GM23338 (cell line): ENCODE measurements at places on chromosomes 1 and 21. TPM values are rescaled to one million over a fixed set of nuclear protein-coding genes. Genes with fewer than 3 reads are reported as not detected.

DNA sequence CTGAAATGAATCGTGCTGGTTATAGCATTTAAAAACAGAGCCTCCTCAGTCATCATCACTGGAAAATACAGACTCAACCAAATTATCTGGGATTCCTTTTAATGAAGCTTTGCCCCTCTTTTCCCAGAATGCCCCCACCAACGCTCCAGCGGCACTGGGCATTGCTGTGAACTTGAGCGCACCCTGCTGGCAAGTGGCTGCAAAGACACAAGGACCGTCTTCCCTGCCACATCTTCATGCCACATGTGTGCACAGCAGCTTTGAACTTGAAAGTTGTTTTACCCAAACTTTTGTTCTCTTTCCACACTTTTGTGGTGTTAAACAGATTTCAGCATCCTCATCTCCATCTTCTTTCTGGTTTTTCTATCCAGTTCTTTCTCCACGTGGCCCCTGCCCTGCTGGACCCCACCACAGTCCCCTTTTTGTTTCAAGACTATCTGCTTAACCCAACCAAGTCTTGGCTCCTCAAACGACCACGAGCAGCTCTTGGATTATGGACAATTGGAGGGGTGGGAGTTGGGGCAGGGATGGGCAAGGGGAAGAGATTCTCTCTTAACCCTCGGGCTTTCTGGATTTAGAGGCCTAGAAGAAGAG lies 12.8 kb upstream of the LMX1A start:
- peaks cover 3% of the 10 kb centered on the region; the same call in 1 of the 2 replicates for H3K4me1 ChIP-seq
- DNase-seq = peak; percentile 75
- H3K27ac ChIP-seq = no peak overlapping the region
- 0 out of 2 replicates have a peak, but pooled peaks cover 2% of the 10 kb centered on the region for H3K27me3 ChIP-seq
- H3K4me3 ChIP-seq = no peak overlapping the region

GRCh38 chr1:8427493-8427892 lies 109.6 kb downstream of the SLC45A1 start:
- H3K4me3 ChIP-seq = no peak overlapping the region
- no peak for DNase-seq
- H3K27ac ChIP-seq = no peak overlapping the region
- H3K36me3 ChIP-seq = no peaks in the 10 kb centered on the region

- no peak overlapping the region for H3K4me3 ChIP-seq
- H3K4me1 ChIP-seq = no peaks in the 10 kb centered on the region
- H3K27ac ChIP-seq = no peak overlapping the region
- peaks cover 10% of the 10 kb centered on the region; the same call in 1 of the 2 replicates for H3K36me3 ChIP-seq
- no peaks in the 10 kb centered on the region for H3K27me3 ChIP-seq
Measured at GRCh38 chr1:82538876-82539275, 738.1 kb downstream of the ADGRL2 start.

- no peak for DNase-seq
- H3K36me3 ChIP-seq = no peaks in the 10 kb centered on the region
- H3K4me1 ChIP-seq = no peaks in the 10 kb centered on the region
- no peaks in the 10 kb centered on the region for H3K27me3 ChIP-seq
- H3K27ac ChIP-seq = no peak overlapping the region; the same call in 1 of the 2 replicates
- H3K4me3 ChIP-seq = no peak overlapping the region
Measured at GRCh38 chr1:155160128-155160527, 13.0 kb downstream of the KRTCAP2 start.

GRCh38 chr21:25589887-25590286 lies 17.4 kb downstream of the MRPL39 start:
- no peak overlapping the region for H3K4me3 ChIP-seq
- DNase-seq = no peak
- H3K27me3 ChIP-seq = no peaks in the 10 kb centered on the region
- peaks cover 21% of the 10 kb centered on the region for H3K36me3 ChIP-seq

MFSD2A gene
- 16.1 and 17.9 TPM in 2 replicates for polyA plus RNA-seq

DNA sequence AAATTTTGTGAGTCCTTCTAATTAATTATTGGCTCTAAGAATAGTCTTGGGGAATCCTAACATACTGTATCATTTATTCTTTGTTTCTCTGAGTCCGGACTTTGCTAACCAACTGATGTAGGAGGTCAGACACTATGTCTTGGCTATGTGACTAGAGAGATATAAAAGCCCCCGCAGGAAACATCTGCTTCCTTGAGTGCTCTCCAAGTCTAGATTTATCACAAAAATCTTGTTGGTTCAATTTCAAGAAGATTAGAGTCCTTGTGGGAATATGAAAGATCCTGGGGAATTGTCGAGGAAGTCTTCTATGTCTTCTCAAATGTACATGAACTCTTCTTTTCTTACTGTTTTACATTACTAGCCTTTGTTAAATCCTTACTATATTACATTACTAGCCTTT lies 1712.5 kb downstream of the NCAM2 start:
- H3K4me1 ChIP-seq = no peaks in the 10 kb centered on the region
- no peaks in the 10 kb centered on the region for H3K27me3 ChIP-seq
- no peak overlapping the region for H3K4me3 ChIP-seq
- no peak for DNase-seq
- H3K27ac ChIP-seq = no peak overlapping the region

GRCh38 chr1:214192825-214193643 lies 87.9 kb upstream of the SMYD2 start:
- peaks cover 9% of the 10 kb centered on the region for H3K4me1 ChIP-seq
- no peak for DNase-seq
- H3K4me3 ChIP-seq = no peak overlapping the region

DNA sequence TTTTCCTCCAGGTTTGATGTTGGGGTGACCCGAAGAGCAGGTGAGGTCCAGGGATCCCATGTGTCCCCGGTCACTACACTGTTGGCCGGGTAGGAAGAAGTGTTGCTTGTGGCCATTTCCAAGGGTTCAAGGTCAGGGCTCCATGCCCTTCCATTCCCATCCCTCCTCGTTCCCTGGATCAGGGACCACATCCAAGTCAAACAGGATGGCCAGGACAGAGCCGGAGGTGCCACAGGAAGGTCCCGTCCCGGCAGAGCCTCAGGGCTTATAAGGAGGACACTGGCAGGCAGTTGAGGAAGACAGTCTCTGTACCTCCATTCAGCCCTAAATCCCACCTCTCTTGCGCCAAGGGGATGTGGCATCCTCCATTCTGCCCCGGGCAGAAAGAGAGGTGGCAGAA lies 22.0 kb upstream of the FAM131C start:
- H3K27me3 ChIP-seq = no peaks in the 10 kb centered on the region
- peaks cover 6% of the 10 kb centered on the region for H3K4me1 ChIP-seq
- no peak overlapping the region for H3K27ac ChIP-seq
- no peak overlapping the region for H3K4me3 ChIP-seq
- no peak for DNase-seq

DNA sequence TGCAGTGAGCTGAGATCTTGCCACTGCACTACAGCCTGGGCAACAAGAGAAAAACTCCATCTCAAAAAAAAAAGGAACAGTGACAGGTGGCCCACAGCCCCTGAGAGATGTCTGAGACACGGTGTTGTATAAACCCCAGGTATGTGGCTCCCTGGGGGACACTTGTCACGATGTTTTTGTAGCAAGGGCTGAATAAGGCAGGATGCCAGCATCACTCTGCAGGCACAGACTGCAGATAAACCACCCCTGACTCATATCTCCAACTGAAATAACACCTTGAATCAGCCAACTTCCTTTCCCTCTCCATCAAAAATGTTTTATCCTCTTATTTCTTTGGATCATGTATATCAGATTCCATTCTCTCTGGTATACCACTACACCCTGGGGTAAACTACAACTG lies 52.5 kb downstream of the NMNAT2 start:
- peaks cover 4% of the 10 kb centered on the region; the same call in 1 of the 2 replicates for H3K4me1 ChIP-seq
- no peak overlapping the region for H3K27ac ChIP-seq
- no peak for DNase-seq
- H3K36me3 ChIP-seq = no peaks in the 10 kb centered on the region

DNA sequence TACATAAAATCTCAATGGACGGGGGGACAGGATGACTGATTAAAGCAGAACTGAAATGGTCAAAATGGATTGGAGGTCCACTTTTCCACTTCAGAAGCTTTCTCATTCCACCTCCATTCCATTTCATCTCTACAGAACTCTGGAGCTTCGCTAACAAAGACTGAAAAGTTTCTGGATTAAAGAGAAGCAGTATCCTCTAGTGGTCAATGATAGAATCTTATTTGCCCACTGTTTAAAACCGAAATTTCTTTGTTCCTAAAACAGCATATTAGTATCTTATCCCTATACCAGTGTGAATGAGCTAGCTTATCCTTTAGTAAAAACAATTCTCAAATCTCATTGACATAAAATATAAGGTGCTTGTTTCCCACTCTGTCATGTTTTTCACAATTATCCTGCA lies 890.6 kb downstream of the KCNT2 start:
- H3K36me3 ChIP-seq = no peaks in the 10 kb centered on the region
- no peak overlapping the region for H3K4me3 ChIP-seq
- H3K27ac ChIP-seq = no peak overlapping the region

DNA sequence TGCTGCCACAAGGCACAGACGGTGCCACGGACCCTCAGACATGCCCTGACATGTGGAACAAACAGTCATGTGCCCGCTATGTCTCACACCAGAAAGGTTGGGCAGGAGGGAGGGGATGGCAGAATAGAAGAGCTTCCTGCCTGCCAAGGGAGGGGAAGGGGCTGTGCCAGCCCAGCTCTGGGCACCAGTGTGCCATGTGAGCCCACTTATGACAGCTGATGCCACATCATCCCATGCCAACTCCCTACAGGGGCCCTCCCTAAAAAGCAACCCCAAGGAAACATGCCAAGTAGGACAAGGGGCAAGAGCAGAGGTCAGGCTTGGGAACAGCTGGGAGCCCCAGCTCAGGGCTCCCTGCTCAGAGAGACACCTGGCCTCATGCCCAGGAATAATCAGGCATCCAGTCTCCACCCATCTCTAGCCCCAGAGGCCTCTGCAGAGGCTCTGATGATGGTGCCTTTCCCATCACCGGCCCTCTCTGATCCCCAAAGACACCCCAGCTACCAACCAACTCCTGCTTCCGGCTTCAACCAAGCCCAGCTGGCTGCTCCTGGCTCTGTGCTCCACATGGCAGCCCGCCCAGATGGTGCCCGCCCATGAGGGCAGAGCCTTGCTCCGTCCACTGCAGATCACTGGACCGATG lies 10.3 kb downstream of the ADGRB2 start:
- H3K4me3 ChIP-seq = no peak overlapping the region
- no peaks in the 10 kb centered on the region for H3K27me3 ChIP-seq
- H3K27ac ChIP-seq = no peak overlapping the region

- no peaks in the 10 kb centered on the region for H3K36me3 ChIP-seq
- H3K27me3 ChIP-seq = peaks cover 21% of the 10 kb centered on the region
- H3K4me1 ChIP-seq = peaks cover 7% of the 10 kb centered on the region; the same call in 1 of the 2 replicates
- H3K4me3 ChIP-seq = no peak overlapping the region
Measured at GRCh38 chr1:156616463-156616862, 2.8 kb upstream of the HAPLN2 start.

- DNase-seq = no peak
- no peaks in the 10 kb centered on the region for H3K27me3 ChIP-seq
- no peaks in the 10 kb centered on the region for H3K4me1 ChIP-seq
- no peak overlapping the region for H3K27ac ChIP-seq
- H3K4me3 ChIP-seq = no peak overlapping the region
- H3K36me3 ChIP-seq = no peaks in the 10 kb centered on the region; the same call in 1 of the 2 replicates
Measured at GRCh38 chr21:25836396-25836795, 101.6 kb downstream of the GABPA start.

GRCh38 chr1:160374306-160375110 lies 7.6 kb downstream of the NHLH1 start:
- 0 out of 2 replicates have a peak overlapping the region, but pooled peaks have one; percentile 14 for H3K27ac ChIP-seq
- no peaks in the 10 kb centered on the region for H3K27me3 ChIP-seq
- H3K36me3 ChIP-seq = no peaks in the 10 kb centered on the region
- DNase-seq = peak; percentile 64
- H3K4me3 ChIP-seq = peak overlapping the region; percentile 27

KCNJ15 gene
- polyA plus RNA-seq = not detected in 2 replicates

UROD gene
- polyA plus RNA-seq = 106 and 108 TPM in 2 replicates

CFH gene
- not detected in 2 replicates for polyA plus RNA-seq

DNA sequence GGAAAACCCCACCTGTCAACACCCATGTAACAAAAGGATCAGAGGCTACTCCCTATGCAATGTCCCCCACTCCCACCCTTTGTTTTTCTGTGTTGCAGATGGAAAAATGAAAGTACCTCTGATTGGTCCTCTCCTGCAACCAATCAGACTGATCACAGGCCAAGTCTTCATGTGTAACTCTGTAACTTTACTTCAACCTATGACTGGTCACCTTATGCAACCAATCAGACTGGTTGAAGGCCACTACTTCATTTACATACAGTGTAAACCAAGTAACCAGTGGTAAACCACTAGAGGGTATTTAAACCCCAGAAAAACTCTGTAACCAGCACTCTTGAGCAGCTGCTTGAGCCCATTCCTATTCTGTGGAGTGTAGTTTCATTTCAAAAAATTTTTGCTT lies 266.3 kb upstream of the OLFM3 start:
- H3K4me1 ChIP-seq = no peaks in the 10 kb centered on the region
- H3K27me3 ChIP-seq = no peaks in the 10 kb centered on the region
- H3K4me3 ChIP-seq = no peak overlapping the region

DNA sequence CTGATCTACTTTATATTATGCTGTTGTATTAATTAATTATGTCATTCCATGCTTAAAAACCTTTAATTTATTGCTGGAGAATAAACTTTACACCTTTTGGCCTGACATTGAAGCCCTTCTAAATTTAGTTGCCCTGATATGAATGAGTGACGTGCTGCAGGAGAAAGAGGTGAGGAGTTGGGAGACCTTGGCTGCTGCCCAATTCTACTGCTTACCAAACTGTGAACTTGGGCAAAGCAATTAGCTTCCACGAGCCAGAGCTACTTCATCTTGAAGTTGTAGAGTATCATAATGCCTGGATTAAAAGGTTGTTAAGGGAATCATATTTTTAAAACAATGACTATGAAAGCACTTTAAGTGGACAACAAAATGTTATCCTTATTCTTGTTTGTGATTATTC lies 126.8 kb upstream of the DEPDC1 start:
- no peak overlapping the region for H3K27ac ChIP-seq
- DNase-seq = no peak
- no peaks in the 10 kb centered on the region for H3K27me3 ChIP-seq
- H3K36me3 ChIP-seq = peaks cover 10% of the 10 kb centered on the region; the same call in 1 of the 2 replicates
- H3K4me3 ChIP-seq = no peak overlapping the region

DNA sequence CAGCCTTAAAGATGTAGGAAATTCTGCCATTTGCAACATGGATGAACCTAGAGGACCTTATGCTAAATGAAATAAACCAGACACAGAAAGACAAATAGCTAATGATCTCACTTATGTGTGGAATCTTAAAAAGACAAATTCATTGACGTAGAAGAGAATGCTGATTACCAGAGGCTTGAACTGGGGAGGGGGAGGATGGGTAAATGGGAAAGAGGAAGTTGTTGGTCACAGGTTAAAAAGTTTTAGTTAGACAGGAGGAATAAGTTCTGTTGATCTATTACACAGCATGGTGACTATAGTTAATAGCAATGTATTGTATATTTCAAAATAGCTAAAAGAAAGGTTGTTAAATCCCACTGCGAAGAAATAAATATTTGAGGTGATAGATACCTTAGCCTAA lies 62.8 kb downstream of the PKN2 start:
- H3K4me1 ChIP-seq = no peaks in the 10 kb centered on the region
- H3K36me3 ChIP-seq = no peaks in the 10 kb centered on the region
- H3K27ac ChIP-seq = no peak overlapping the region
- no peaks in the 10 kb centered on the region for H3K27me3 ChIP-seq

- no peaks in the 10 kb centered on the region for H3K4me1 ChIP-seq
Measured at GRCh38 chr1:194279975-194280374, 1093.6 kb upstream of the B3GALT2 start.
